ENCODE measurements at places on chromosomes 12 and 14.

DNA sequence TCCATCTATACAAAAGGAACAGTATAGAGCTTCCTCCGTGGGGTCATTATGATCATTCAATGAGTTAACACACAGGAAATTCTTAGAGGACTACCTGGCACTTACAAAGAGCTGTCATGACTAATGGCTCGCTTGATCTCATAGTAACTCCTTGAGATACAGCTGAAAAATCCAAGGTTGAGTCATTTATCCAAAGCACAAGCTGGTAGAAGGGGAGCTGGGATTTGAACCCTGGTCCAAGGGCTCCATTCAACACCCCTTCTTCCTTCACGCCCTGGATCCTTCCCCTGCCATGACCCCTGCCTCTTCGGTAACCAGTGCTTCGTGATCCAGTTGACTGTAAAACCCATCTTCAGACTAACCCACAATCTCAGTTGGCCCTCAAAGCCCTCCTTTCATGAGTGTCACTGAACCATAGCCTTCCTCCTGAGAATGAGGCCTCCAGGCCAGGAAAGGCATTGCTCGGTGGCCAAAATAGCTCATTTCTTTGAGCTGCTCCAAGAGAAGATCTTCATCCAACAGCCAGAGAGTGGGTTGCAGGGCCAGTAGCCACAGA lies 7.8 kb downstream of the ZFP36L1 start:
- peak; percentile 88 for DNase-seq

- DNase-seq: no peak
Measured at GRCh38 chr14:44895716-44896115, 66.0 kb downstream of the KLHL28 start.

DNA sequence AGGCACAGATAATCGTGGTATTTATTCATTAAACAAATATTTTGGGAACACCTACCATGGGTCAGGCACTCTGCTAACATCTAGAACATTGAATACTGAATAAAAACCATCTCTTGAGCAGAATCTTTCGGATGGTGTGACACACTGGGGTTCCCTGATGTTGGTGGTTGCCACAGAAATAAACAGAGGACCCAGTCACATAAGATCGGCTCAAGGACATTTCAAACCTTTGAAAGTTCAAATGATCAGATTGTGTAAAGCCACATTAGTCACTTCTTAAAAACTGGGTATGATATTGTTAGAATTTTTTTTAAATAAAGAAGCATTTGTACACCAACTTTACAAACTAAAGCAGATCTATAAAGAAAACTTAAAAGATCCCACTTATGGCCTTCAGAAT lies 39.0 kb downstream of the NR1H4 start:
- no peak for DNase-seq

DNA sequence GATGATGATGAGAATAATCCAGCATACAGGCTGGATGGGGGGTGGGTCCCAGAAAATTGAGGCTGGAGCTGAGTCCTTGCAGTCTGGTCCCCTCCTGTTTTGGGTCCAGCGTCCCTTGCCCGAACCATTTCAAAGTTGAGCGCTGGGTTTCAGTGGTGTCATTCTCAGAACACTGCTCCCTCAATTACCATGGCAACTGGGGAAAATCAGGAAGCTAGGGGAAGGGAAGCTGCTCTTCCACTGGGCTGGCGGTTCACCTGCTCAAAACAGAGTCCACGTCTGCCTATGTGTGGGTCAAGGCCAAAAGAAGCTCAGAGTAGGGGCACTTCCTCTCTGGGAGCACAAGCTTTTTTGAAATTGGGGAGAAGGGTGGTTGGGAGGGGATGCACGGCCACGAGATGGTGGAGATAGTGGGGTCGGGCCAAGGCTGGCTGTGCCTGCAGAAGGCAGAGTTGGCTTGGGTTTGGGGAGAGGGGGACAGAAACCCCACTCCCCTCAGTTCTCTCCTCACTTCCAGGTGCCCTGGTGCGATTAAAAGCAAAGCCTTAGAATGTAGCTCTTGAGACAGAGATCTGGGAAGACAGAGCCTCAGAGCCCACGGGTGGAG lies 1.7 kb upstream of the NOS1 start:
- DNase-seq: no peak

GRCh38 chr12:14272956-14273912 lies 92.2 kb upstream of the ATF7IP start:
- DNase-seq: no peak

DNA sequence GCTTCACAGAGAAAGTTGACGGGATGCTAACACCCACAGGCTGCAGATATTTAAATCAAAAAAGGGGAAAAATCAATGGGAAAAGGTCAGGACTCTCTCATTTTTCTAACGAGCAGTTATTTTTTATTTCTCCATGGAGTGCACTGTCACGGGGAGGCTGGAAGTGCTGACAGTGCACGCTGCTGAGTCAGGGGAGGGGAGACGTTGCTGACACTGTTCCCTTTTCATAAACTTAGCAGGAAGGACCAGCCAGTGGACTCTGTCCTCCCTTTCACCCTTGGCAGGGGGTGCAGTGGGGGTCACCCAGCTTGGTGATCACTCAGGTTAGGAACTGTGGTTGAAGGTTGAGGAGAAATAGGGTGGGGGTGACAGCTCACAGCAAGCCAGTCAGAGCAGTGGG lies 65.6 kb upstream of the FUT8 start:
- DNase-seq: no peak

GRCh38 chr12:76639646-76640045 lies 80.1 kb upstream of the OSBPL8 start:
- DNase-seq: no peak

DNA sequence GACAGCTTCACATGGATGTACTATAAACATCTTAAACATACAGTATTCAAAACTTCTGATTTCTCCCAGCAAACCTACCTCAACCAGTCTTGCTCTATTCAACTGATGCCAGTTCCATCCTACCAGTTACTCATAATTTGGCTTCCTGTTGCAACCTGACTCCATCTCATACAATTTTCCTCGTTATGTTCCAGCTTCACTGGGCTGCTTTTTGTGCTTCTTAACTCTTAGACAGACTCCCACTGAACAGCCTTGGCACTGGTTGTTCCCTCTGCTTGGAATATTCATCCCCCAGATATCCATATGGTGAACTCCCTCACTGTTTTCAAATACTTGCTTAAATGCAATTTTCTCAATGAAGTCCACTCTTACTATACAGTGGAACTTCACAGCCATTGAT lies 249.2 kb downstream of the AEBP2 start:
- DNase-seq: no peak

DNA sequence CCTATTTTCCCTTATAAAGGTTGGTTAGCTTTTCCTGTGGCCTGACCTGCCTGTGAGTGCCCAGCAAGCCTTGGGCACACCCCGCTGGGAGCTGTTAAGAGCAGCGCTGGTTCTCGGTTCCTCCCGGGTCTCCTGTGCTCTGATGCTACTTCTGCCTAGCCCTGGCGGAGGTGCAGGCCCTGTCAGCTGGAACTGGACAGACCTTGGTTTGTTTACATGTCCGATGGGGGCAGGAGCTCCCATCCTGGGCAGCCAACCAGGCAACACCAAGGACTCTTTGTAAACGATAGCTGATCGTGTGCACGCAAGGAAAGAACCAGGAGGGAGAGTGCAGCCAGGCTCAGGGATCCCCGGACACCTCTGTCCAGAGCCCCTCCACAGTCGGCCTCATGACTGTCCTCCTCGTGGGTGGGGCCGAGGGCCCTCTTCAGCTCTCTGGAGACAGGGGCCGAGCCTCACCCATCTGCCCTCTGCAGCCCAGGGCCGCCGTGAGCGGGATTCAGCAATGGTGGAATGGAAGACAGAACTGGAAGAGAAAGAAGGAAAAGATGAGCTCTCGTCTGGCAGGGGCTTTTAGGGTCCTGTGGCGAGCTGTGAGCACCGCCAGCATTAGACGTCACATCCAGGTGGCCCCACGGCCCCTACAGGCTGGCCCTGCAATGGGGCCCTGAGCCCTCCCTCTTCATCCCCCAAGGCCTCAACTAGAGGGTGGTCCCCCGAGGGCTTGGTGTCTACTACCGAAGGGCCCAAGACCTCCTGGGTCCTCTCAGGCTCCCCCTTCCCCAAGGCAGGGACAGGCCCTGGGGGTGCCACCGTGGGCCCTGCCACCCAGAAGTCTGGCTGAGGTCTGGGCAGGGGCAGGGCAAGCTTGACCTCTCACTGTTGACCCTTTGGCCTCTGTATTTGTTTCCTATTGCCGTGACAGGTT lies 12.3 kb downstream of the TNFAIP2 start:
- no peak for DNase-seq

DNA sequence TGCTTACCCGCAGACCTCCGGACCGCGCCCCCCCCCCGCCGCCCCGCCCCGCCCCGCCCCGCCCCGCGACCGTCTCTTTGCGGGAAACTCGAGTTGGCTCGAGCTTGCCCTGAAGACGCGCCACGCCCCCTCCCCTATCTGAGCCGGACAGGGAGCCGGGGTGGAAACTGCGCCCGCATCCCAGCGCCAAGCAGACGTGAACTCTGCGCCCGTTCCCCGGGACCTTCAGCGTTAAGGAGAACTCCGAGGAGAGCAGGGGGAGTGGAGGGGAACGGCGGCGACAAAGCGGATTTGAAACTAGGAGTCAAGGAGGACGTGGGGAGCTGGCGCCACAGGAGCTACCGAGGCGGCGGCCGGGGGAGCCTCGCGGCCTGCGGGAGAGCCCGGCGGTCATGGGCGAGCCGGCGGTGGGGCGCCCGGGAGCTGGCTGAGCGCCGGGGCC lies at the start of gene KCNK13:
KCNK13 (plus strand) TSS at position 310 of the 442 bp plus-strand sequence. CDS start 212 bp downstream, outside the sequence.
- DNase-seq: peak; percentile 48

GRCh38 chr12:27657296-27657695 lies 39.0 kb upstream of the REP15 start:
- DNase-seq: no peak

DNA sequence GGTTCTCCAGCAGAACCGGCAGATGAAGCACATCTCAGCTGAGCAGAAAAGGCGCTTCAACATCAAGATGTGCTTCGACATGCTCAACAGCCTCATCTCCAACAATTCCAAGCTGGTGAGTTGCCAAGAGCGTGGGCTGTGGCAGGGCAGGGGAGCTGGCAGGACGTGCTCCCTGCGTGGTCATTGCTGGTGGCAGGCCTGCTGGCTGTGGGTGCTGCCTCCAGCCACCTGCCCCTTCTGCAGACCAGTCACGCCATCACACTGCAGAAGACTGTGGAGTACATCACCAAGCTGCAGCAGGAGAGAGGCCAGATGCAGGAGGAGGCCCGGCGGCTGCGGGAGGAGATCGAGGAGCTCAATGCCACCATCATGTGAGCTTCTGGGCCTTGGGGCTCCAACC lies 35.8 kb downstream of the IL31 start:
- no peak for DNase-seq

DNA sequence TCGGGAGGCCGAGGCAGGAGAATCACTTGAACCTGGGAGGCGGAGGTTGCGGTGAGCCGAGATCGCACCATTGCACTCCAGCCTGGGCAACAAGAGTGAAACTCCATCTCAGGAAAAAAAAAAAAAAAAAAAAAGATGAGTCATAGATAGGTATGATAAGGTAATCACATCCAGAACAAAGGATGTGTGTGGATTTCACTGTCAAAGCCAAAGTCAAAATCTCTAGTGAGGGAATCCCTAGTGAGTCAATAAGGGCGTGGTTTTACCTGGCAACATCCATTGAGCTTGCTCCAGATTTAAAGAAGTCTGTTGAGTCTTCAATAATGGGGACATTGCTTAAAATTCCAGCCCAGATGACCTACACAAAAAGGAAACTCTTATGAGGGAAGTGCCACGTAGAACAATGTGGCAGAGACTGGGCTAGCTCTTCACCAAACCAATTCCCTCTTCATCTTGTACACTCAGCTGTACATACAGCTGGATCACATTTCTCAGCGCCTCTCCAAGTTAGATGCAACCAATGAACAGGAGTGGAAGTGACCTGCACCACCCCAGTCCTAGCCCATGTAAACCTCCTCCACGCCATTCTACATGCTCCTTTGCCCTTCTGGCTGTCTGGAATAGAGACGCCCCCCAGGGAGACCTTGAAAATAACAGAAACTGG lies 23.4 kb downstream of the ALDH1L2 start:
- DNase-seq: peak; percentile 90

DNA sequence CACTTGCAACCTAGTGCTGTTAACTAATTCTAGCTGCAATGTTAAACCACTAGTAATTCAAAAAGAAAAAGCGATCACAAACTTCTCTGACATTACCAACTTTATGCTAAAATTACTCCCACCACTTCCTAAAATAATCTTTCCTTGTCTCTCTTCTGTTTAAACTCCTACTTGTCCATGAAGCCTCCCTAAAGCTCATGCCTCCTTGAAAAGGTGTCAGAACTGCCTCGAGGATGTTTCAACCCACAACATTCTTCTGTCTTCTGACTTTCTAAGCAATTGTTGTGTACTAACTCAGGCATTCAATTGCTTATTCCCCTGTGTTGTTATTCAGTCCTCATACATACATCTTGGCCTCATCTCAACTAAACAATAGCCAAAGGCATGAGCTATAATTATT lies 5.9 kb downstream of the GNPTAB start:
- DNase-seq: no peak

DNA sequence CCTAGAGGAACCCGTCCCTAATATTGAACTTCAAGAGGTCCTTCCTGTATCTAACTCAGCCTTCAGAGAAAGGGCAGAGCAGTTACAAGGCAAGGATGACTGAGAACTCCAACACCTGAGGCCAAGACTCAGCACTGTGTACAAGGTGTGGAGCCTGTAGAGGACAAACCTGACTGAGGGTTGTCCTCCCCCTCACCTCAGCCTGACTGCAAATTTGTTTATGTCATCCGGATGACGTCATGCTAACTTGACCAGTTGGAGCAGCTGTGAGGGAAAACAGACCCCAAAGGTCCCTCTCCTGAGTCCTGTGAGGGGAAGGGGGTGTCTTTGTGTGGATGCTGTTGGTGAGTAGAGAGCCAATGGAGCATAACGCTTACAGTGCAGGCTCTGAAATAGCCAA lies 4.3 kb downstream of the CRACR2A start:
- no peak for DNase-seq

GRCh38 chr14:102525219-102525928 lies 15.8 kb upstream of the ANKRD9 start:
- peak; percentile 86 for DNase-seq

DNA sequence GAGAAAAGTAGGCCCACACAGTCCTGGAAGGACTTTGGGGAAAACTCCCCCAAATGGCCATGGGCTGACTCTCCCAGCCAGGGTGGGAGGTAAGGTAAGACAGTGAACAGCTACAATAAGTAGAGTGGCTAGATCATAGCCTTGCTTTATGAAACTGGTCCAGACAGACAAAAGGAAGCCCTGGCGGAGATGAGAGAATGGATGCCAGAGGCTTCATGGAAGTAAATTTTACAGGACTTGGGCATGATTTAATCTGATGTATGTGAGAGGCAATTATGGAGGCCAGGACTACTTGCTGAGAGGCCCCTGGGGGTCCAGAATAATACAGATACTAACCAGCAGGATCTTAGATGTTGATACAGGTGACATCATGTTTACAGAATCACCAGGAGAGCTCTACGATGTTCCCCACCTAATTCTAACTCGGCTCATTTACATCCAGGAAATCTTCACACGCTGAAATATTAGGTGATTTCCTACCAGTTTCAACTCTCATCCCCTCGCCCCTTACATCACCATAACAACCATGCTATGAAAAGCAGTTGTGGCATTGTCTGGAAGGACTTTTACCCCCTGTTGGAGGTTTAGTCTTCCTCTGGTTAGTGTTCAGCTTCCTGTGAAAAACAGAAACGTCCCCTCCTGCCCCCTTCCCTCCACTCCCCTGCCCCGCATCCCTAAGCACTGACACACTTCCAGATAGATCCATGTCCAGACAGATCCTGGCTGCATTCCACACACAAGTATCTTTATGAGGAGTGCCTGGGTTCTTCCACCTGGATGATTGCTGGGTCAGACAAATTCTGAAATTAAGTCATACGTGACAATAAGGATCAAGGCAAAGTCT lies 39.5 kb upstream of the NT5DC3 start:
- DNase-seq: no peak

- no peak for DNase-seq
Measured at GRCh38 chr12:3114671-3115070, 37.5 kb downstream of the TSPAN9 start.

GRCh38 chr14:46008348-46008747 lies 643.2 kb downstream of the RPL10L start:
- DNase-seq: no peak
